CD4-positive, alpha-beta memory T cell (primary cell): ENCODE measurements at places on chromosomes 1 and 21. TPM values are rescaled to one million over a fixed set of nuclear protein-coding genes. Genes with fewer than 3 reads are reported as not detected.
A peak's percentile ranks its signal among the peaks of the same experiment; 100 is the strongest.

- H3K36me3 ChIP-seq = no peaks in the 10 kb centered on the region
- no peaks in the 10 kb centered on the region for H3K4me1 ChIP-seq
- H3K27me3 ChIP-seq = peaks cover 4% of the 10 kb centered on the region
- no peak for DNase-seq
- H3K4me3 ChIP-seq = no peak overlapping the region
These were observed 88.2 kb upstream of the WNT4 start for GRCh38 chr1:22231068-22231593.

- no peak for DNase-seq
- H3K27ac ChIP-seq = peak overlapping the region; percentile 96
- peak overlapping the region; percentile 77 for H3K4me3 ChIP-seq
These were observed 1.5 kb downstream of the PLK3 start for GRCh38 chr1:44801491-44802305.

DNA sequence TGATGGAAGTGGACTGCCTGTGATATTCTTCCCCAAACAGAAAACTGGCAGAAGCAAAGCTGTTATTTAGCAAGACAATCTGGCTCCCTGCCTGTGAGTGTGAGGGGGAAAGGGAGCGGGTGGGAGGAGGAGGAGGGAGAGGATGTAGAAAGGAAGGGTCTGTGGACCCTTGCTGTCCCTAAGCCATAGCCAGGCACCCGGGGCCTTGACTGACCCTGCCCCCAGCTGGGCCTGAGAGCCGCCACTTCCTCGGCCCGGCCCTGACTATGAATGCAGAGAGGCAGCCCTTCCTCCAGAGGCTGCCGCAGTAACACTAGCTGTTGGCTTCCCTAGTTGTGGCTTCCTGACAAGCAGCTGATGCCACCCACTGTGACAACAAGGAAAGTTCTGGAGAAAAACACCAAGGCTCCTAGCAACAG lies 13.9 kb downstream of the PLA2G2F start:
- no peaks in the 10 kb centered on the region for H3K27me3 ChIP-seq
- no peak overlapping the region for H3K4me3 ChIP-seq
- DNase-seq = no peak
- no peaks in the 10 kb centered on the region for H3K36me3 ChIP-seq

GRCh38 chr1:162724583-162725120 lies 65.8 kb upstream of the HSD17B7 start:
- DNase-seq = no peak
- H3K27me3 ChIP-seq = no peaks in the 10 kb centered on the region

DNA sequence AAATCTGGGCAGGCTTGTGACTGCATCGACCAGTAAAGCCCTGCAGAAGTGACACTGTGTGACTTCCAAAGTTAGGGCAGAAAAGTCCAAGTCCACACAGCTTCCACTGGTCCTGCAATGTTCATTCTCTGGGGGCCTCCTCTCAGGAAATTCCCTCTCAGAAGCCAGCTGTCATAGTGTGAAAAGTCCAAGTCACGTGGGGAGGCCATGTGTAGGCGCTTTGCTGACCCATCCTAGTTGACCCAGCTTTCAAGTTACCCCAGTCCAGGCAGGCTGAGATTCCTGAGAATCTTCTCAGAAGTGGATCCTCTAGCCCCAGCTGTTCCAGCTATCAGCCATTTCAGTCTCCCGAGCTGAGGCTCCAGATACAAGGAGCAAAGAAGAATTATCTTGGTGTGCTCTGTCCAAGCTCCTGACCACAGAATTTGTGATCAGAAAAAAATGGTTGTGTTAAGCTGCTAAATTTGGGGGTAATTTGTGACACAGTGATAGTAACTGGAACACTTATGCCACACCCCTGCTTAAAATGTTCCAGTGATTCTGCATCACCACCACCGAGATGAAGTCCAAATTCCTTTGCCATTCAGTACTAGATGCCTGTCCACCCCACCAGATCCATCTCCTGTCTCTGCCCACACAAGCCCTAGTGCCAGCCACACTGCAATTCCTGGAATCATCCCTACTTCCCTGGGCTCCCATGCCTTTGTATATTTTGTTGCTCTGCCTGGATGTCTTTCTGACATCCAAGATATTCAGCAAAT lies 2.5 kb upstream of the STUM start:
- no peaks in the 10 kb centered on the region for H3K36me3 ChIP-seq
- H3K4me3 ChIP-seq = no peak overlapping the region
- H3K27ac ChIP-seq = no peak overlapping the region
- H3K27me3 ChIP-seq = peaks cover 17% of the 10 kb centered on the region
- DNase-seq = no peak
- H3K4me1 ChIP-seq = peaks cover 22% of the 10 kb centered on the region

TDRD10 gene
- not detected for total RNA-seq

DNA sequence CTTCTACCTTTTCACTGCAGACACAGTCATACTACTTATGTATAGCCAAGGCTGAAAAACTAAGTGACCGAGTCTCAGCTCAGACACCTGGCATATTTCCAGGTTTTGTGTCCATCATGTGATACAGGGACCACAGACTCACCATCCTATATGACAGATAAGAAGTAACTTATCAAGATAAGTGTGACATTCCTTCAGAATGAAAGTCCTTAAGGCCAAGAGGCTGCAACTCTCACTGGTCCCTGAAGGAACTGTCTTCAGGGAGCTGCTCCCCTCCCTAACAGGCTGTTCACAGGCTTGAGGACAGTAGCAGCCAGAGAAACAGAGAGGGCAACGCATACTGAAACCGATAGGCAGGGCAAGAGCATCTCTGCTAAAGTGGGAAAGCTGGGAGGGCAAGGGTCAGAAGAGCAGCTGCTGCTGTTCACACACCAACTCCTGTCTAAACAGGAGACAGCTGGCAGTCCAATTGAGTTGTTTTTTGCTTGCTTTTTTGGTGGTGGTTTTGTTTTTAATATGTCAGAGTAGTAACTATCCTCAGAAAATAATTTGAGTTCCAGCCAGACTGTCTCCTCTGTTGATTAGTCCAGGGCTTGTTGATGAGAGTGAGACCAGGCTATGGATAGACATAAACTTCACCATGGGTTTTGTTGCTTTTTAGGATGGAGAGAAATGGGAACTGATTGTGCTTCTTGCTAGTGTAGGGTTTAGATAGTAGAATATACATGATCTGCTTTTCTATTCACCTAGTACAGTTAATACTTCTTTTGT lies 67.7 kb downstream of the MACF1 start:
- H3K36me3 ChIP-seq = no peaks in the 10 kb centered on the region
- H3K27ac ChIP-seq = no peak overlapping the region
- no peak overlapping the region for H3K4me3 ChIP-seq
- no peak for DNase-seq
- H3K4me1 ChIP-seq = peaks cover 87% of the 10 kb centered on the region
- H3K27me3 ChIP-seq = no peaks in the 10 kb centered on the region

C1QC gene
- total RNA-seq = 3.3 TPM

GRCh38 chr1:12249748-12250147 lies 19.9 kb downstream of the VPS13D start:
- H3K4me1 ChIP-seq = no peaks in the 10 kb centered on the region
- no peak for DNase-seq
- no peak overlapping the region for H3K27ac ChIP-seq

GRCh38 chr1:68218490-68218889 lies 13.8 kb downstream of the WLS start:
- no peak for DNase-seq
- H3K27me3 ChIP-seq = no peaks in the 10 kb centered on the region
- no peak overlapping the region for H3K27ac ChIP-seq
- no peaks in the 10 kb centered on the region for H3K4me1 ChIP-seq
- H3K4me3 ChIP-seq = no peak overlapping the region

CNIH3 gene
- total RNA-seq = 1.8 TPM

THEM5 gene
- total RNA-seq = not detected

DNA sequence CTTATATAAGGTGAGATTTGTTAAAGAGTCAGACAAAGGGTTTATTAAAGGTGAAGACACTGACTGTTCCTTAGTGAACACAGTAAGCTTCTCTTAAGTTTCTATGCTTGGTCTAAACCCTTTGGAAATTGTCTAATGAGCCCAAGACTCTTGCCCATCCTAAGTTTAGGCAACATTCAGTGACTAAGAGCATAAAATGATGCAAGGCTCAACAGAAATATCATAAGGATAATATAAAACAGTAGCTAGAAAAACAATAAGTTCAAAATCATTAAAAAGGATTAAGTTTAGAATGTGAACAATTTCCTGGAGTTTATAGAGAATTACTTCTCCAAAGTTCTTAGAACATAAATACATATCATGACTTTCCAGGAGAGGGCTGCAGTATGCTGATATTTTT lies 108.9 kb upstream of the PDC start:
- no peaks in the 10 kb centered on the region for H3K4me1 ChIP-seq
- H3K4me3 ChIP-seq = no peak overlapping the region
- no peaks in the 10 kb centered on the region for H3K36me3 ChIP-seq
- no peak for DNase-seq
- no peak overlapping the region for H3K27ac ChIP-seq

GRCh38 chr1:5913876-5914275 lies 78.3 kb downstream of the NPHP4 start:
- H3K27ac ChIP-seq = no peak overlapping the region
- H3K36me3 ChIP-seq = no peaks in the 10 kb centered on the region
- no peak overlapping the region for H3K4me3 ChIP-seq
- no peak for DNase-seq
